ENCODE measurements at places on chromosomes 12 and 14. TPM values are rescaled to one million over a fixed set of nuclear protein-coding genes. Genes with fewer than 3 reads are reported as not detected.

- DNase-seq = no peak
Measured at GRCh38 chr14:83255727-83256090, 1722.1 kb upstream of the SEL1L start.

HOXC6 gene
- not detected for total RNA-seq

STAC3 gene
- total RNA-seq = 2.3 TPM

GRCh38 chr12:68750506-68750905 is 4.5 kb downstream of the SLC35E3 start:
- no peak for DNase-seq

MORN3 gene
- total RNA-seq = not detected

DNA sequence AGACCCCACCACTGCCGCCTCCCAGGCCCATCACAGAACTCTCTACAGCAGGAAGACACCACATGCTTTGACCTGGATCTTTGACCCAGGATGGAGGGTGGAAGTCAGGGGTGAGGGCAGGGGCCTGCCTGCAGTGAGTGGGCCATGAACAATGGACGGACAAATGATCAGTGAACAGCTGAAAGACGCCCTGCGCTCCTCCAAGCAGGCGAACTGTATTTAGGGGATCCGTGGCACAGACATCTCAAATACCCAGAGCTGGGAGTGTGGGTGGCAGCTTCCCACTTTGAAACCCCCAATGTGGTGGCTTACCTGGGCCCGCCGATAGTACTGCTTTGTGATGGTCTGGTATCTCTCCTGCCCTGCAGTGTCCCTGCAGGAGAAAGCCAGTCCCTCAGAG is 8.7 kb upstream of the GPX2 start:
- no peak for DNase-seq

GRCh38 chr14:51869411-51870100 is 9.1 kb downstream of the GNG2 start:
- DNase-seq = no peak

DNA sequence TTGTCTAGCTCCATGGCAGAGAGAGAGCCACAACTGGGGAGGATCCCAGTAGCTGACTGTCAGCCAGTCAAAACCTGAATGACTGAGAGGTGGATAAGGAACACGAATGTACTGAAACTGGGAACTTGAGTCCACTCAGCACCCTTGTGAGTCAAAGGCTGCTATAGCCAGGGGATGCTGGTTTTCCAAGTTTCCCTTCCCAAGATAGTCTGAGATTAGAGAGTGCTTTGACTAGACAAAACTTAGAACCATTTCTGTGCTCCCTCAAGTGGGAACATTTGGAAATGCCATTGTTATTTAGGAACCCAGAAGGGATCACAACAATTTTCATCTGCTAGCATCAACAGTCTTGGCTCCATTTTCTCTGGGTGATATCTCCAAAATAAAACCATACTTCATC is 4.0 kb downstream of the PRKAG1 start:
- no peak for DNase-seq

DNA sequence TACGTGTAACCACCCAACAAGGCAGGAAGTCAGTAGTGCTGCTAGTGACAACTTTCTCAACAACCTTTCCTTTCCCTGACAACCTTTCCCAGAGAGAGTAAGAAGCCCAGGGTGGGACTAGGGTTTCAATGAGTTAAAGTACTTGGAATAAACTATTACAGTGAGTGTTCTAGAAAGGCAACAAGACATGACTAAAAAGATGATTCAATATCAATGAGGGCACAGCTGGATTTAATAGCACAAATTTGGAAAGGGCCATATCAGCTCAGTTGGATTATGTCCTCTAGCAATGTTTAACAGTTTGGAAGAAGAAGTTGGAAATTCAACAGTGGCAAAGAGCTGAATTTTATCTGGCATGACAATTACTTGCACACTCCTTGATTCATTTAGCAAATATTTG is 90.4 kb upstream of the GRIN2B start:
- no peak for DNase-seq

- DNase-seq = no peak
Measured at GRCh38 chr14:36514278-36515104, 5.5 kb downstream of the NKX2-1 start.

- no peak for DNase-seq
Measured at GRCh38 chr14:91754819-91755218, 22.9 kb upstream of the CATSPERB start.

All from left lobe of liver (tissue), 2 donors.